GM23248 (cell line): ENCODE measurements at places on chromosomes 2 and 18. TPM values are rescaled to one million over a fixed set of nuclear protein-coding genes. Genes with fewer than 3 reads are reported as not detected.

GRCh38 chr18:54555996-54556395, 35.0 kb upstream of the DYNAP start:
- no peak for DNase-seq

DNA sequence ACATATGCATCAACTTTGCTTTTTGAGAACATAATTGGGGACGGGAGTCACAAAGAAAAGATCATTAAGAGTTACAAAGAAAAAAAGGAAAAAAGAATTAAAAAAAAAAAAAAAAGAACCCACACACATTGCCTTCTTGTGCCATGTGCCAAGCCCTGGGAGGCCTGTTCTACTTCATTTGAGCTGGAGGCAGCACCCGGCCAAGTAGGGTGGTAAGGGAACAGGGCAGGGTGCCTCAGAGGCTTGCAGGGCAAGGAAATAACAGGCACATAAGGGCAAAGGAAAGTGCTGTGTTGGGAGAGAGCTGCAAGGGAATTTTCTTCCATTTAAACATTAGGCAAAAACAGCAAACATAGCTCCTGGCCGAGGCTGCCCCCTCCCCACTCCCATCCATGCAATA, 418.0 kb downstream of the TMEM182 start:
- no peak for DNase-seq

- no peak for DNase-seq
These were observed 231.3 kb downstream of the BCL2 start for GRCh38 chr18:63088262-63088661.

DNA sequence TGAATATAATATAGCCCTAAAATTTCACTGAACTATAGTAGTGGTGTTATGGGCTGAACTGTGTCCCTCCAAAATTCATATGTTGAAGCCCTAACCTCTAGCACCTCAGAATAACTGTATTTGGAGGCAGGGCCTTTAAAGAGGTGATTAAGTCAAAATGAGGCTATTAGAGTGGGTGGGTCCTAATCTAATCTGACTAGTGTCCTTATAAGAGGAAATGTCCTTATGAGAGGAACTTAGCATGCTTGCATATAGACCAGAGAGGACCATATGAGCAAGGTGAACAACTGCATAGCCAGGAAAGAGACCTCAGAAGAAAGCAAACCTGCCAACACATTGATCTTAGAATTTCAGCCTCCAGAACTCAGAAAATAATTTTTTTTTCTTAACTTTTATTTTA, 238.4 kb downstream of the ZEB2 start:
- DNase-seq: no peak

DNA sequence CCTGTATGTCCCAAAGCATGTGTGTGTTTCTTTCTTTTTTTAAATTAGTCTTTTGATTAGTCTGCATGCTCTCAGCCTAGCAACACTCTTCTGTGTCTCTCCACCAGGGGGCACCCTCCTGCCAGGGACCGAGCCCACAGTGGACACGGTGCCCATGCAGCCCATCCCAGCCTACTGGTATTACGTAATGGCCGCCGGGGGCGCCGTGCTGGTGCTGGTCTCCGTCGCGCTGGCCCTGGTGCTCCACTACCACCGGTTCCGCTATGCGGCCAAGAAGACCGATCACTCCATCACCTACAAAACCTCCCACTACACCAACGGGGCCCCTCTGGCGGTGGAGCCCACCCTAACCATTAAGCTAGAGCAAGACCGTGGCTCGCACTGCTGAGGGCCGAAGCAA, 93.8 kb downstream of the NRP2 start:
- DNase-seq: peak; percentile 34

- DNase-seq: peak; percentile 55
These were observed 772.2 kb downstream of the SUCLG1 start for GRCh38 chr2:83686863-83687262.

SCYGR4 gene
- polyA plus RNA-seq: not detected in 2 replicates

ACKR3 gene
- 8.5 and 10.4 TPM in 2 replicates for polyA plus RNA-seq
